ENCODE measurements at places on chromosomes 13 and 19.
A peak's percentile ranks its signal among the peaks of the same experiment; 100 is the strongest.

- peak; percentile 71 for DNase-seq
Observed at GRCh38 chr13:24922745-24923591, 159.0 kb downstream of the RNF17 start.

DNA sequence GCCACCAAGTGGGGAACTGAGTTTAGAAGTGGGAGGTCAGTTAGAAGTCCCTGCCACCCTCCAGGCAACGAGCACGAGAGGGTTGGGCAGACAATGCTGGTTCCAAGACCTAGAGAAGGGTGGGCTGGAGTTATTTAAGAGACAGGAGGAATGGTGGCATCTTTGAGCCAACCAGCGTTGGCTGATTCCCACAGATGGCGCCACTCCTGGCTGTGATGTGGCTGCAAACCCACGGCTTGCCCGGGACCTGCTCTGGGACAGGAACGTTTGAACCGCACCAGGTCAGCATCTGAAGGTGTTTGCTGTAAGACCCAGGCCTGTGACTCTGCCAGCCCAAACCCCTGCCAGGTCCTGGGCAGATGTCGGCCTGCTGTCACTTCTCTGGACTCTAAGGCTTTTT is 42.8 kb downstream of the BICRA start:
- DNase-seq = no peak

DNA sequence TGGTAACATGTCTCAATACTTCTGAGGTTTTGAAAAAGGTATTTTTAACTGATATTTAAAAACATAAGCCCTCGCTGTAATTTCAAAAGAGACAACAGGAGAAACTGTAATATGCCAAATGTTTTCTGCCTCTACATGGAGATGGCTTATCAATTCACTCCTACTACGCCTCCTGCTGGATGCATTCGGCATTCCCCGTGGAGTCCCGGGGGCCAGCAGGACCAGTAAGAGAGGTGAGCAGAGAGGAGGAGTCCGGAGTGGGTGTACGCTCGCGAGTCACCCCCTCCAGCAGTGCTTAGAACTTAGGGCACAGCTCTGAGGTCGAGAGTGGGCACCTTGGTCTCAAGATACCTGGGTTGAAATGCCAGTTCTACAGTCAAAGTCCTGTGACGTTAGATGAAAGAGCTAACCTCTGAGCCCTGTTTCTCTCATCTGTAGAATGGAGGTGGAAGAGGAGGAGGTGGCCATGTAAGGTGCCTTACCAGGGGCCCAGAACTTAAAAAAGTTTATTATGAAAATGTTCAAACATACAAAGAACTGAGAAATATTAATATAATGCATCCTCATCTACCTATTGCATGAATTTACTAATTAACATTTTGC is 110.2 kb downstream of the STK24 start:
- DNase-seq = no peak

DNA sequence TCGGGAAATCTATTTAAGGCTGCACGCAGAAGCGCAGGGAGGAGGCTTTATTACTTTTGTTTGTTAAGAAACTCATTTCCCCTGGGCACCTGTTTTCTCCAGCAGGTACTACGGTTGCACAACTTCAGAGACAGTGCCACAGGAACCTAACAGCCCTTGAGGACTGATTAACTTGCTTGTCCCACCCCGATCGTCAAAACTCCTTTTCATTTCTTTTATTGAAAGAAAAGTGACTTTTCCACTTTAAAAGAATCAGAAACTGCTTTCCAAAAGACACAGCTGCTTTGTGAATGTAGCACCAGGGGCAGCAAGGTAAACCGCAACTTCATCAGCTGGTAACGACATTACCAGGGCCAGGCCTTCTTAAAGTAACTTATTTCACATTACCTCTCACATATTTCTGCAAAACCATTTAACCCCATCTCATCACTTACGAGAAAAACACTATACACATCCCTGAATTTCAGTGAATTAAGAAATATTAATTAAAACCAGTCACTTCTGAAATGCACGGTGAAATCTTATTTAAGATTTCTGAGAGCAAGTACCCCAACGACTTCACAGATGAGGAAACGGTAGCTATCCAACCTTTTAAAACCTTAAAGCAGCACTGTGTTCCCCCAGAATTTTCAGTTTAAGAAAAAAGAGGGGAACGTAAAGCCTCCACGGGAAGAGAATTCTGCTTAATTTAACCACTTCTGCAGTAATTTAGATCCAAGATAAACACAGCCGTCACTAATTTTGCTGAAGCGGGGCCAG is 1.4 kb downstream of the ANKRD10 start:
- peak; percentile 59 for DNase-seq

DNA sequence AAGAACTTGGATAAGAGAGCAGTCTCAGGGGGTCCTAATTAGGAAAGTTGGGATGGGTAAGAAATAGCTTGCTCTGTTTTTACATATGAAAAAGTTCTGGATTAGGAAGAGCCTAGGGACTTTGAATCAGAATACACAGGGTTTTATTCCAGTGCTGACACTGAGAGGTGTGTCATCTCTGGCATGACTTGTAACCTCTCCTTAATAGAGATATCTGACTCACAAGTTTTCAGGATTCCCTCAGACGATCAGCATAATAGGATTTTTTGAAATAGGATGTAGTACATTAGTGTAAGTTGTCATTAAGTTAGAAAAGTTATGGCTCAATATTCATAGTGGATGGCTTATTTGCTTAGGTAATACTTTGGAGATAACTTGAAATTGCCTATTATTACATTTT is 555.2 kb upstream of the MIR17HG start:
- DNase-seq = no peak

DNA sequence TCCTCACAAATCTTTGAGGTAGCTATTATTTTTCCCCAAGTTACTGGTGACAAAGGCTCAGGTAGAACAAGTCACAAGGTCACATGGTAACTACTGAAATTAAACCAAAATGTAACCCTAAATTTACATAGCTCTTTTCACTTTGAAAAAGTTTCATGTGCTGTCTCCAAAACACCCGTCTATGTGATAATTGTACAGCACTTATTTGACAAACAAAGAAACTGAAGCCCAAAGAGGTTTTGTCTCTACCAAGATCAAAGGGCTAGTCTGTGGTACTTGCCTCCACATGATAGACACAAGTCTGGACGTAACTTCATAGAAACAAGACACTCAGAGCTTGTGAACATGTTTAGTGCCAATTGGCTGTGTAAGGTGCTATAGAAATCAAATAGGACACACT is 108.3 kb downstream of the SACS start:
- DNase-seq = no peak

DNA sequence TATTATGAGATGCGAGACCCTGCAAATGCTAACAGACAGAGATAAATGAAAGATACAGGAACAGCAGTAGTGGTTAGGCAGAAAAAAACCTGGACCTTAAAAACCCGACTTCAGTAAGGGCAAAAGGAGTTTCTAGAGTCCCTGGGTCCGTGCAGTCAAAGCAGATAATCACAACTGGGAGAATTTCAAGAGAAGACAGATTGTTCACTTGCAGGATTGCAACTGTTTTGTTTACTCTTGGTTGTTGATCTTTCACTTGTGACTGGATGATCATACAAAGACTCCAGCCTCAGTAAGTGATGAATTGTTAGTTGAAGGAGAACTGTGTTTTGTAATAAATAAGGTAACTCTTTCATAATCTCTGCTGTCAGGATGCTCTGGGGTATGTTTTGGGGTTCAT is 135.1 kb downstream of the GPC6 start:
- DNase-seq = peak; percentile 21

GRCh38 chr19:34806976-34807860 is 34.2 kb upstream of the ZNF599 start:
- DNase-seq = no peak

- peak; percentile 27 for DNase-seq
Observed at GRCh38 chr13:23889615-23890607, 711 bp upstream of the MIPEP start.

- no peak for DNase-seq
Observed at GRCh38 chr13:33070713-33071112, 54.5 kb downstream of the KL start.

DNA sequence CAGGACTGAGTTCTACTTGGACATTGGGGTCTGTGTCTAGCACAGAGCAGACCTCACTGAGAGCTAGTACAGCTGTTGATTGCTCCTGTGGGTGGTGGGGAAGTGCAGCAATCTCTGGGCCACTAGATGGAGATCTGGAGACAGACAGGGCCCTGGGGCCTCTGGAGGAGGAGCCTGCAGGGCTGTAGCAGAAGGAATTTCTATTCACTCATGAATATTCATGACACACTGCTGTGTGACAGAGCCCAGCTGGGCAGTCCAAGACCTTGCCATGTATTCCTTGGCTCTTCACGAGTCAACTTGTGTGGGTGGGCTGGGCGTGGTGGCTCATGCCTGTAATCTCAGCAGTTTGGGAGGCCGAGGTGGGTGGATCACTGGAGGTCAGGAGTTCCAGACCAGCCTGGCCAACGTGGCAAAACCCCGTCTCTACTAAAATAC is 37.5 kb downstream of the SUGP2 start:
- DNase-seq = no peak

- no peak for DNase-seq
Observed at GRCh38 chr19:32627714-32628270, 46.8 kb downstream of the PDCD5 start.

GRCh38 chr19:4503132-4503824 is 15.0 kb downstream of the PLIN4 start:
- DNase-seq = no peak
